ENCODE measurements at places on chromosomes 3 and 15. TPM values are rescaled to one million over a fixed set of nuclear protein-coding genes. Genes with fewer than 3 reads are reported as not detected.

DNA sequence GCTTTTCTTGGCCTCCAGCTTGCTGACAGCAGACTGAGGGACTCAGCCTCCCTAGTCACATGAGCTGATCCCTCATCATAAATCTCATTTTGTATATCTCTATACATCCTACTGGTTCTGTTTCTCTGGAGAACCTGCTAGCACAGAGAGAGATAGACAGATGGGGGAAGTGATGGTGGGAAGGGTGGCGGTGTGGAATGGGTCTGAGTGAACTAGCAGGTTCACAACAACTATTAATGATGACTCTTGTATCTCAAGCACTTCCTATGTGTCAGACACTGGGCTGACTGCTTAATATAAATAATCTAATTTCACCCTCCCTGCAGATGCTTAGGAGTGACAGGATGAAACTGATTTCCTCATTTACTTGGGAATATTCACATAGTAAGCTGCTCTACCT lies 106.9 kb upstream of the TLE3 start:
- no peak for DNase-seq

- no peak for DNase-seq
Measured at GRCh38 chr3:12178091-12178820, 19.5 kb upstream of the TIMP4 start.

Gene LYZL4
- total RNA-seq = not detected

DNA sequence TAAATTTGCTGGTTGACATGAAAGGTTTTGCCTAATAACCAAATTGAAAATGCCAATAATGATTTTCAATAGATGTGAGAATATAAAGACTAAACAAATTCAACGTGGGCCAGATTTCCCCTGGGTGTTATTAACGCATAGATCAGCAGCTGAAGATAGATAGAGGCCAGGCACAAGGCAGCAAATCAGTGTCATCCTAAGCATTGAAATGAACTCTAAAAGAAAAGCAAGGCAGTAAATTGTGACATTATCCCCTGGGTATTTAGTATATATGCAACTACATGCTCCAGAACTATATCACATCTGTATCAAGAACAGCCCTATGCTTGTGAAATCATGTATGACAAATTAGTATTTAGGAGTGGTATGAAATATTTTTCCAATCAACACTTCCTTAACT lies 167.1 kb upstream of the EPHA3 start:
- DNase-seq = no peak

Gene WHAMM
- total RNA-seq = 6.9 TPM

Gene A4GNT
- not detected for total RNA-seq

DNA sequence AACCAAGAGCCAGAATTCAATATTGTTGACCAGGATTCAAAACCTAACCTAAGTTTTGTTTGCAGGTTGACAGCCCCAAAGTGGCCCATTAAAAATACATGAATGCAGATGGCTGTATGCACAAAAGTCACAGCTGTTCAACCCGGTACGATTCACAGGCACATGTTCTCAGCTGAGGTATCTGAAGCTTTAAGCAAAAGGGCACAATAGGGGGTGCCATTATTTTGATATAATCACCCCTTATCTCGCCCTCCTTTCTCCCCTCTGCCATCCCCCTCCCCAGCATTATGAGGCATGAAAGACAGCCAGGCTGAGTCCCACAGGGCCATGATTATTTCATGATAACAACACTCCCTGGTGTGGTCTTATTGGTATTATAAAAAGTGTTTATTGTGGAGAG lies 264.9 kb downstream of the EBLN2 start:
- no peak for DNase-seq

Gene CISH
- 2.7 TPM for total RNA-seq

DNA sequence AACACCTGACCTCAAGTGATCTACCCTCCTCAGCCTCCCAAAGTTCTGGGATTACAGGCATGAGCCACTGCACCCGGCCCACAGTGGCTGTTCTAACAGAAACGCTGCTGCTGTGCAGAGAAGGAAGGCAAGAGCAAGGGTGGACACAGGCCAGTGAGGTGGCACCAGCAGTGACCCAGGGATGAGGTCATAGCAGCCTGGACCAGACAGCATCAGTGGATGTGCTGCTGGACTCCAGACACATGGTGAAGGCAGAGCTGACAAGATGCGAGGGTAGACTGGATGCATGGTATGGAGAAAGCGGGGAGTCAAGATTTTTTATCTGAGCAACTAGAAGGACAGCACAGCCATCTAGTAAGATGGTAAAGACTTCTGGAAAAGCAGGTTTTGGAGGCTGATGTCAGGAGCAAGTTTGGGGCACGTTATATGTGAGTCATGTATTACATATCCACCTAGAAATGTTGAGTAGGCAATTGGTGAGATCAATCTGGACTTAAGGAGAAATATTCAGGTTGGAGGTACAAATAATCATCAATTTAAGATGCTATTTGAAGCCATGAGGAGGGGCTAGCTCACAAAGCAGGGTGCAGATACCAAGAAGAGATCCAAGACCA lies 22.1 kb upstream of the TJP1 start:
- peak; percentile 38 for DNase-seq

Gene PP2D1
- total RNA-seq = not detected

Gene SERPINI1
- 2.4 TPM for total RNA-seq

GRCh38 chr15:39331584-39331983 lies 249.3 kb upstream of the THBS1 start:
- no peak for DNase-seq

Gene GASK1A
- not detected for total RNA-seq

DNA sequence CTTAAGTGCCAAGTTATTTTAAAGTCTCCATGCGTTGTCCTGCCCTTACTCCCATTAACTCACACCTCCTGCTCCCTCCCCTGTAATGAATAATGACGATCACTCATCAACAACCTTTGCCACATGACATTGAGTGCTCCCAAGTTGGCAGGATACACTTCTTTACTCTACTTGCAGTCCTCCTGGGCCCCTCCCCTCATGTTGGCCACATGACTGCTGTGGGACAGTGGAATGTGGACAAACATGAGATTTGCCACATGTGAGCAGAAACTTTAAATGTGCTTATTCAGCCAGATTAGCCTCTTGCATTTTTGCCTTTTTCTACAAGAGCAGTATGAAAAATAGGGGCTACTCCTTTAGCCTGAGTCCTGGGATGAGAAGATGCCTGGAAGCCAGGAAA lies 167.9 kb downstream of the DCLK3 start:
- DNase-seq = no peak

Measured in PC-9 (cell line).